ENCODE measurements at places on chromosomes 2 and 18.

- no peak for DNase-seq
- H3K4me3 ChIP-seq, result peak overlapping the region; percentile 68
These were observed 98.0 kb downstream of the ANKRD44 start for GRCh38 chr2:197212344-197213262.

DNA sequence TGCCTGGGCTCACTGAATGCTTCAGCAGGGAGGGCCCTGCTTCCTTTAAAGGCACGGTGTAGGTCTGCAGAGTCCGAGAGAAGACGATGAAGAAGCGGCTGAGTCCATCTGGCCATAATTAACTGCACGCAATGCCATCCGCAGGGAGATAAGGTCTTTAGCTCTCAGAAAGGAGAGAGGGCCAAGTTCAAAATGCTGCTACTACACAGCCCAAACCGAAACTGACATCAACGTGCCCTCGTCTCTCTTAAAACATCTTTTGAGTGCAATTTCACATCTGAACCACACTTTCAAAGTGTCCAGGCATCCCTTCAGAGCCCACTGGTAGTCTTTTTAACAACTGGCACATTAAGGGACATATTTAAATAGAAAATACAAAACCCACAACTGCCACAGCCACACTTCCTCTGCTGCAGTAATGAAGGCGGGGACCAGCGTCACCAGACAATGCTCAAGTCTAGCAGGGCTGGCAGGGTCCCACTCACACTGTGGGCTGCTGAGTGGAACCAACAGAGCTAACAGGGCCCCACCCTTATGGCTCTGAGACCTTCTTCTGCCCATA is 35.8 kb downstream of the ST3GAL5 start:
- peak overlapping the region; percentile 99 for H3K27ac ChIP-seq
- H3K27me3 ChIP-seq, result no peaks in the 10 kb centered on the region
- peaks cover 57% of the 10 kb centered on the region for H3K36me3 ChIP-seq
- peak; percentile 54 for DNase-seq

- peaks cover 38% of the 10 kb centered on the region for H3K4me1 ChIP-seq
- H3K4me3 ChIP-seq, result peak overlapping the region; percentile 98
- peak overlapping the region; percentile 93 for H3K27ac ChIP-seq
- H3K36me3 ChIP-seq, result peaks cover 38% of the 10 kb centered on the region
These were observed 630 bp upstream of the ZNF512 start for GRCh38 chr2:27582129-27582694.

DNA sequence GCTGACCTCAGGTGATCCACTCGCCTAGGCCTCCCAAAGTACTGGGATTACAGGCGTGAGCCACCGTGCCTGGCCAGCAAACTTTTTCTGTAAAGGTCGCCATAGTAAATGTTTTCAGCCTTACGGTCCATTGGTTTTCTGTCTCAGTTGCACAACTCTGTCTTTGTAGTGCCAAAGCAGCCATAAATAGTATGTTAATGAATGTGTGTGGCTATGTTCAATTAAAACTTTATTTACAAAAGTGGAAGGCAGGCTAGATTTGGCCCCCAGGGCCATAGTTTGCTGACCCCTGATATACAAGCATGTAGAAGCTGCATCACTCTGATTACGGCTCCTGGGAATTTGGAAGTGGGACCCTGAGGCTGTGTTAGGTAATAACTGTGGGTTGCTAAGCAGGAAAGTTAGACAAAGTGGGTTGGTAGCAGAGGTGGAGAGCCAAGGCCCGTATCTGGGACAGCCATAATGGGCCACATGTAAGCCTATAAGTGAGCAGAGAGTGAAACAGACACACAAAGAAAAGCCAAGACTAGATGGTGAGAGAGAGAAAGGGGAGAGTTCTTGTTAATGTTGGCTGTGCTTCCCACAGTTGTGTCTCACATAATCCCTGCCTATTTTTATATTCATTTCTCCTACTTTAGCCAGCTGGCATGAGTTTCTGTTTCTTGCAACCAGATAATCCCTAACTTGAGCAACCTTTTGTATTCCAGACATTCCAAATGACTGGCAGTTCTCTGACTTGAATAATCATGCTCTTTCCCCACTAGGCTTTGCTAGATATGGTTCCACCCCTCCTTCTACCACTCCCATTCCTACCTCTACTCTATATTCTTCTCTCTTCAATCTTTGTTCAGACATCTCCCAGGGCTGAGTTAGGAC is 223.3 kb upstream of the STON1 start:
- H3K4me3 ChIP-seq, result no peak overlapping the region
- H3K27ac ChIP-seq, result no peak overlapping the region
- no peak for DNase-seq
- H3K36me3 ChIP-seq, result peaks cover 28% of the 10 kb centered on the region

DNA sequence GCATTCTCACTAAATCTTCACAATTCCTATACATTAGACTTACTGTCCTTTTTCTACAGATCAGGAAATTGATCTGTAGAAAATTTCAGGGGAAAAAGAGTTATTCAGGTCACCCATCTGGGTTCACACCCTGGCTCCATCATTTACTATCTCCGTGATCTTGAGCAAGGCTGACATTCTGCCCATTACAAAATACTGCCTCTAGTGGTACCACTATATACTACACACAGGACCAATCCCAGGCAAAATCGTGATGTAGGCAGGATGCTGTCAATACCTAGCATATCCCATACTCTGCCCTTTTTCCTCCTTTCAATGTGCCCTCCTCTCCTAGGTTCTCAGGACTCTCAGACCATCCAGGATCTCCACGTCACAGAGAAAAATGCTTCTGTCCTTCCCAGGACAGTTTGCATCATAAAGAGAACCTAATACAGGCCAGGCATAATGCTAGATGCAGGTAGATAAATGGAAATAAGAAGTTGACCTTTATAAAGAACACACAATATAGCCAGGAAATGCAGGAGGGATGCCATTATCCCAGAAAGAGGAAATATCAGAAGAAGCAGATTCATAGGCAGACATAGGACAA is 101.9 kb downstream of the CDH20 start:
- H3K36me3 ChIP-seq, result no peaks in the 10 kb centered on the region
- no peaks in the 10 kb centered on the region for H3K4me1 ChIP-seq
- no peaks in the 10 kb centered on the region for H3K27me3 ChIP-seq
- H3K4me3 ChIP-seq, result no peak overlapping the region
- no peak for DNase-seq
- no peak overlapping the region for H3K27ac ChIP-seq

DNA sequence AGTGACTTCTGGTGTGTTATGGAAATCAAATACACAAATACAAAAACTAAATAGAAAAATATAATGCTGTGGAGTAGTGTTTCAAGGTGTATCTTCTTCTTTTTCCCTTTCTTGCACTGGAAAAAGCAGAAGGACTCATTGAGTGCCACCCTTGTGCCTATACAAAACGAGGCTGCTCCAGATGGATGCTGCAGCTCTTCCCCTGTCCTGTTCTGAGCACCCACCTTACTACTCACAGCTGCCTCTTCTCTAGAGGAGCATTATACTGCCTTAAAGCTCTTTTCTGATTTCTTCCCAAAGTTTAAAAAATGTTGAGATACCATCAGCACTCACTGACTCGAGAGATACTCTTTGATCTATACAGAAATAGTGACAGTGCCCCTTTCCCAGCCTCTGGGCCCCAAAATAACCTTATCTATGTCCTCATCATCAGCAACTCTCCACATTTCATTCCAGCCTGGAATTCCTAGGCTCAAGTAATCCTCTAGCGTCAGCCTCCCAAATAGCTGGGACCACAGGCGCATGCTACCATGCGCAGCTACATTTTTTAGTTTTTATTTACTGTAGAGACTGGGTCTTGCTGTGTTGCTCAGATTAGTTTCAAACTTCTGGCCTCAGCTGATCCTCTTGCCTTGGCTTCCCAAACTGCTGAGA is 1356.1 kb upstream of the NRXN1 start:
- no peak overlapping the region for H3K4me3 ChIP-seq
- no peak for DNase-seq
- no peaks in the 10 kb centered on the region for H3K4me1 ChIP-seq
- no peaks in the 10 kb centered on the region for H3K36me3 ChIP-seq

DNA sequence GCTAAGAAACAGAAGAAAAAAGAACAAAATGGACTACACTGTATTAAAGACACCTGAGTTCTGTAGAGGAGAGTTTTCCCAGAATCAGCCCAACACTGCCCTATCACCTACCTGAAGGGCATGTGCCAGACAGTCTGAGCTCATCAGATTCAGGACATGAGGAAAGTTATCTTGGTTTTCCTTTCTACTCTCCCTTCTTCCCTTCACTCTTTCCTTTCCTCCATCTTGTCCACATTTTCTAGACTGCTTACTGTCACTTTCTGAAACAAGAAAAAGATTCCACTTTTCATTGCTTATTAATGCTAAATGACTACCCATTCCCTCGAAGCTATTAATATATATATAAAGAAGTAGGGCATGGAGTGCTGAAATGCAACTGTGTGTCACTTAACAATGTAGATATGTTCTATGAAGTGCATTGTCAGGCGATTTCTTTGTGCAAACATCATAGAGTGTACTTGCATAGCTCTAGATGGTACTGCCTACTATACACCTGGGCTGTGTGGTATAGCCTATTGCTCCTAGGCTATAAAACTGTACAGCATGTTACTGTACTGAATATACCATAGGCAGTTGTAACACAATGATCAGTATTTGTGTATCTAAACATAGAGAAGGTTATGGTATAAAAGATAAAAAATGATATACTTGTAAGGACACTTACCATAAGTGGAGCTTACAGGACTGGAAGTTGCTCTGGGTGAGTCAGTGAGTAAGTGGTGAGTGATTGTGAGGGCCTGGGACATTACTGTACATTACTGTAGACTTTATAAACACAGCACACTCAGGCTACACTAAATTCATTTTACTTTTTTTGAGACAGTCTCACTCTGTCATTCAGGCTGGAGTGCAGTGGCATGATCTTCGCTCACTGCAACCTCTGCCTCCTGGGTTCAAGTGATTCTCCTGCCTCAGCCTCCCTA is 145.5 kb upstream of the ITGA6 start:
- peaks cover 2% of the 10 kb centered on the region for H3K4me1 ChIP-seq
- peaks cover 11% of the 10 kb centered on the region for H3K27me3 ChIP-seq
- DNase-seq, result no peak
- H3K4me3 ChIP-seq, result no peak overlapping the region
- no peak overlapping the region for H3K27ac ChIP-seq

DNA sequence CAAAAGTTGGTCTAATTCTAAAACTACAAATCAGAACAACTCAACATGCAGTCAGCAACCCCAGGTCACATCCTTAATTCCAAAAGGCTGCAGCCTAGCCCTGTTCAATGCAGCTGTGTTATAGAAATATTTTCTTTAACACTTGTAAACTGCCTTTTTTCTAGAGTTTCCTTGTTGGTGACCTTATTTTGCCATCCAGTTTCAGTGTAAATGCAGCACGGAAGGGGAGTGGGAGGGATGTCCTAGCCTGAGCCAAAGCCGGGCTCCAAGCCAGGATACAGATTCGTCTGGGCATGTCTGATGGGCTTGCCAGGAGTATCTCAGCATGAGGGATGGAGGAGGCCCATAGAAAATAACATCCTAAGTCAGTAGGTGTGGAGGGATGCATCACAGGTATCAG is 17.7 kb upstream of the SP3 start:
- H3K4me1 ChIP-seq, result peaks cover 37% of the 10 kb centered on the region
- H3K36me3 ChIP-seq, result no peaks in the 10 kb centered on the region
- no peak for DNase-seq
- no peaks in the 10 kb centered on the region for H3K27me3 ChIP-seq

DNA sequence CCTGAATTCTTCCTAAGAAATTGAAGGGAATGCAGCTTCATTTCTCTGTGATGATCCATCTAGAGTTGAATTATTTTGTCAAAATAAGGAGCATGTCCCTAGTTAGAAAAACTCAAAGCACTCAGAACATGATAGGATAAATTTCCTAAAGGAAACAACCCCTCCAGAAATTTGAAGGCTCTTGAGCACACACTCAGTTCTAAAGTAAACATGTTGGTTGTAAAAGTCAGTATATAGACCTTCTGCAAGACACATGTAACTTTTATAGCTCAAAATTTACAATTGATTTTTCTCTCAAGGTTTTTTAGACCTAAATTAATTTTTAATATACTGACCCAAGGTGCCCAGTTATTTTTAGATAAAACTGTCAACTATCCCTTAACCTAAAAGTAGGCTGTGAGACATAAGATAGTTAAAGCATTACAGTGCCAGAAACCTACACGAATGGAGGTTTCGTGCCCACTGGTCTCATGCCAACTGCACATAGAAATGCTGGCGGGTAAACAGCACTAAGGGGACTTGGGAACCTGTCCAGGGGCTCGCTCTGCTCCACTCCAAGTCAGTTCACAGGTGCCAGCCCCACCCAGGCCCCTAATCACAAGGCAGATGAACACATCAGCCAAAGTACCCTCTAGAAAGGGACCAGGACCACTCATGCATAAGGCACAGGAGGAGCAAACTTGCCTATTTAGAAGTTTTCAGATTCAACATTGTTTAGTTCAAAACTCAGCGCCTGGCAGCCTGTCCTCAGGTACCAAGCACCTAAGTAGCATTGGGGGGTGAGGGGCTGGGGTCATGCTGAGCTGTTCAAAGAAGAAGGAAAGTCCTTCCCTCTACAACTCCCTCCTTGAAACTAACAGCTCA is 106.5 kb downstream of the SMC6 start:
- peaks cover 4% of the 10 kb centered on the region for H3K4me1 ChIP-seq
- no peak for DNase-seq
- H3K36me3 ChIP-seq, result no peaks in the 10 kb centered on the region
- H3K4me3 ChIP-seq, result no peak overlapping the region
- no peaks in the 10 kb centered on the region for H3K27me3 ChIP-seq
- H3K27ac ChIP-seq, result no peak overlapping the region

GRCh38 chr2:26455670-26456439 is 22.1 kb downstream of the OTOF start:
- peaks cover 2% of the 10 kb centered on the region for H3K27me3 ChIP-seq
- no peak overlapping the region for H3K27ac ChIP-seq
- H3K4me3 ChIP-seq, result no peak overlapping the region
- H3K36me3 ChIP-seq, result no peaks in the 10 kb centered on the region

GRCh38 chr2:207513551-207514257 is 16.1 kb upstream of the CREB1 start:
- peaks cover 11% of the 10 kb centered on the region for H3K36me3 ChIP-seq
- H3K27ac ChIP-seq, result peak overlapping the region; percentile 20

GRCh38 chr2:207042841-207043240 is 103.5 kb downstream of the CPO start:
- H3K36me3 ChIP-seq, result no peaks in the 10 kb centered on the region
- no peak overlapping the region for H3K4me3 ChIP-seq
- peaks cover 12% of the 10 kb centered on the region for H3K4me1 ChIP-seq
- H3K27me3 ChIP-seq, result peaks cover 19% of the 10 kb centered on the region

DNA sequence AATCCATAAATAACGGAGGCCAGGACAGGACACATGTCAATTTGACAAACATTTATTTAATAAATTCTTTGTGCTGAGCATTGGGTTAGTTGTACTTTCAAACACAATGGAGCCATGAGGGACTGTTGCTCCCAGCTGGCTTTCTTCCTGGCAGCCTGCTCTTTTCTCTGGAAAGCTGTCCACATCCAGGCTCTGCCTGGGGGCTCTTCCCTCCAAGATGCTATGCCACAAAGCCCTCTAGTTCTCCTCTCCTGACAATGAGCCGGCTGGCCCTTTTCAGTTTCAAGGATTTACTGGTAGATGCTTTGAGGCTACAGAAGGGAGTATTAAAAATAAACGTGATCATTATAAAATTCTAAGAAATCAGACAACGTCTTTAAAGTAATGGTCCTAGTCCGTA is 44.1 kb upstream of the SLC14A2 start:
- no peaks in the 10 kb centered on the region for H3K27me3 ChIP-seq
- H3K27ac ChIP-seq, result no peak overlapping the region
- no peak for DNase-seq
- no peaks in the 10 kb centered on the region for H3K36me3 ChIP-seq
- H3K4me3 ChIP-seq, result no peak overlapping the region
- no peaks in the 10 kb centered on the region for H3K4me1 ChIP-seq

GRCh38 chr2:48114256-48114655 is 208.0 kb upstream of the FBXO11 start:
- peak; percentile 32 for DNase-seq
- peaks cover 4% of the 10 kb centered on the region for H3K27me3 ChIP-seq

All from activated T-helper 2 cell treated with anti-CD3 and anti-CD28 coated beads, Interferon-gamma antibody, Interleukin-2, Interleukin-4, amounts not matched to agents 10 μg/mL and 5 μg/mL and 100 μg/mL, durations not matched to agents 14 hours and 24 hours and 36 hours (primary cell).